ENCODE measurements at places on chromosomes 1 and 21.

DNA sequence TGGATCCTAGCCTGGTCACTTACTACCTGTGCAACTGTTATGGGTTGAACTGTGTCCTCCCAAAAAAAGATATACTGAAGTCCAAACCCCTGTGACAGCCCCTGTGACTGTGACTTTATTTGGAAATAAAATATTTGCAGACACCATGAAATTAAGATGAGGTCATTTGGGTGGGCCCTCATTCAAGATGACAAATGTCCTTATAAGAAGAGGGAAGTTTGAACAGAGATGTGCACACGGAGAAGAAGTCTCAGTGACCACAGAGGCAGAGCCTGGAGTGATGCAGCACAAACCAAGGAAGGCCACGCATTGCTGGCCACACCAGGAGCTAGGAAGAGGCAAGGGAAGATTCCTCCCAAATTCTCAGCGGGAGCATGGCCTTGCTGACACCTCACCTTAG, 249.7 kb upstream of the RUNX1 start:
- DNase-seq, result peak; percentile 6

DNA sequence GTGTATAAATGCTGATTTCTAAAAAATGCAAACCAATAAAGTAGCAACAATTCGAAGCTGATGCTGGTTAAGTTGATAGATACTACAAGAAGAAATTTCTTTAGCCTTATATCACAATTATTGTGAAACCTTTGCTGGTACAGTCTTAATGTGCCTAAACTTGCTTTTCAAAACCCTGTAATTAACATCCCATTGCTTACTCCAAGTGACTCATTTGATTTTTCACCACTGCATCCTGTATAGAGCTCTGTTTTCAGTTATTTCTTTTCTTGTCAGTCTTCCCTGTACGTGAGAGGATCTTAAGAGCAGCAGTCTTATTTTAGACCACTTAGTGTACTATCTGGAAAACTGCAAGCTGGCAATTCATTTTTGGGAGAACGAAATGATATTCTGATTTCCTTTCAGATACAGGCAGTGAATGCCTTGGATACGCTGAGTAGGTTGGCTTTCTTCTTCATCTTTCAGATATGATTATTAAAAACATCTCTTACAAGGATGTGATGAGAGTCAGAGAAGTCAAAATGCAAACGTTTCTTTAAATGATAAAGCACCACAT, 210.3 kb downstream of the KCTD3 start:
- DNase-seq, result no peak

DNA sequence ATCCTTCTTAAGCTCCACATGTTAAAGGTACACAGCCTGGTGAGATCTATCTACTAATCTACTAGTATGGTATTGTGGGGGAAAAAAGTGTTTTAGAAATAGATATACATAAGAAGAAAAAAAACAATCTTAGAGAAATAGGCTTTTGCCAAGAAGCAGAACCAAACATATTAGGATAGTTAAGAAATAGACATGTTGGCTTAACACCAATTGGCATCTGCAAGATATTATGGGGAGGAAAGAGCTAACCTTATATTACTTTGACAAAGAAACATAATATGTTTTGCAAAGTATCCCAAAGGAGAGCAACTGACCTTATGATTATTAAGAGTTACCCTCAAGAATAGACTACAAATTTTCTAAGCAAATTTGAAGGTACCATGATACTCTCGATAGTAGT, 202.9 kb downstream of the BRINP3 start:
- DNase-seq, result no peak

DNA sequence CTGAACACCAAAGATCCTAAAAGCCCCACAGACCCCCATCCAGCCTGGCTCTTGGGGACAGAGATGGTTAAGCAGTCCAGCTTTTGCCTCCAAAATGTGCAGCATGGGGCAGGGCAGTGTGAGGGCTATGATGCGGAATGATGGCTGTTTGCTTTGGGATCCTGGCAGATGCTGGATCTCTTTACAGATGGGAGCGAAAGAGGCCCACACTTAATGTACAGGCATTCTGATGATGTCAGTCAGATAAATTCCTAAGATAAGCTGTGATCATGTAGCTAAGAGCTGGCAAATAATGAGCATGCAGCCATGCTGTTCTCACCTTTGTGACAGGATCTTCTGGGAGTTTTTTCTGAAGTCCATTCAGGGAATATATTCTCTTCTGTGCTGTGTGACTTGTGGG, 17.6 kb upstream of the KCNQ4 start:
- DNase-seq, result no peak

GRCh38 chr1:10189659-10190058, 20.7 kb upstream of the KIF1B start:
- no peak for DNase-seq

DNA sequence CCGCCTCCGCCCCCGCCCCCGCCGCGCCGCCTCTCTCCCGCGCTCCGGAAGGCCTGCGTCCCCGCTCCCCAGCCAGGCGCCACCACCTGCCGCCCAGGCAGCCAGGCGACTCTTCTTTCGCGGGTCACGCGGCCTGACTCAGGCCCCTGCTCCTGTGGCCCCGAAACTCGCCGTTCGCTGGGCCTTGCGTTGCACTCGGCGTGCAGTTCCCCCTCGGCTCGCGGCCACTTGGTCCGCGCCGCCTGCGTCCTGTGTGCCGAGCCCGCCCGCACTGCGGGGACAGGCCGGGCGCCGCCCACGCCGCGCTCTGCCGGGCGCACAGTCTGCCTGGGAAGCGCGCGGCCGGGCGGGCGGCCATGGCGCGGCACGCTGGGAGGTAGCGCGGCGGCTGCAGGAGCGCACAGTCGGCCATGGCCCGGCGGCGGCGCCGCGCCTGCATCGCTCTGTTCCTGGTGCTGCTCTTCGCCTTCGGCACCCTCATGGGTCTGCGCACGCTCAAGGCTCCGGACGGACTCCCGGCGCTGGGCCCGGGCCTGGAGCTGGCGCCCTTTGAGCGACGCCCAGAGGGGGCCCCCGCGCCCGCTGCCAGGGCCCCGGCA, at the start of gene MANEAL:
MANEAL (plus strand) TSS at position 75 of the 599 bp plus-strand sequence; CDS start at position 411, 336 bp downstream.
- peak; percentile 60 for DNase-seq

DNA sequence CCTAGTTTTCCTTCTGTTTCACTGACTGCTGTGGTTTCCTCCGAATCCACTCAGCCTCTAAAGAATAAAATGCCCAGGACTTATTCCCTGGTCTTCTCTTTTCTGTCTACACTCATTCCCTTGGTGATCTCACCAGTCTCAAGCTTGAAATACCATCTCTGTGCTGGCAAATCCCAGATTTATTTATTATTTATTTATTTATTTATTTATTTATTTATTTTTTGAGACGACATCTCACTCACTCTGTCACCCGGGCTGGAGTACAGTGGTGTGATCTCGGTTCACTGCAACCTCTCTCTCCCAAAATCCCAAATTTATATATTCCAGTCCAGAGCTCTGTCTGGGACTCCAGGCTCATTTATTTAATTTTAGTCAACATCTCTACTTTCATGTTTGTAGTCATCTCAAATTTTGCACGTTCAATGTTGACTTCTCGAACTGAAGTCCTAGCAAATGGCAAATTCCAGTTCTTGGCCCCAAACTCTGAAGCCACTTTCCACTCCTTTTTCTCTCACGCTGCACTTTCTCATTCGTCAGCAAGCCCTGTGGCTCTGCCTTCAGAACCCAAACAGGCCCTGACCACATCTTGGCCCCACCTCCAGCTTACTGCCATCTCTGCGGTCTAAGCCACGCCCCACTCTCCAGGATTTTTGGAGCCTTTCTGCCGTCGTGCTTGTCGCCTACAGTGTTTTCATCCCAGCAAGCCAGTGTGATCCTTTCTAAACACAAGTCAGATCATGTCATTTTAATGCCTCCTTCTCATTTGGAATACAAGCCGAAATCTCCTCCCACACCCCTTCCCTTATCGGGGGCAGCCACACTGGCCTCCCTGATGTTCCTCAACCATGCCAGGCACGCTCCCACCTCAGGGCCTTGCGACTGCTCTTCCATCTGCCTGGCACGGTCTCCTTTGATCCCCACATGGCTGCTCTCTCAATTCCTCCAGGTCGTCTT, 14.2 kb upstream of the TENT5B start:
- no peak for DNase-seq

DNA sequence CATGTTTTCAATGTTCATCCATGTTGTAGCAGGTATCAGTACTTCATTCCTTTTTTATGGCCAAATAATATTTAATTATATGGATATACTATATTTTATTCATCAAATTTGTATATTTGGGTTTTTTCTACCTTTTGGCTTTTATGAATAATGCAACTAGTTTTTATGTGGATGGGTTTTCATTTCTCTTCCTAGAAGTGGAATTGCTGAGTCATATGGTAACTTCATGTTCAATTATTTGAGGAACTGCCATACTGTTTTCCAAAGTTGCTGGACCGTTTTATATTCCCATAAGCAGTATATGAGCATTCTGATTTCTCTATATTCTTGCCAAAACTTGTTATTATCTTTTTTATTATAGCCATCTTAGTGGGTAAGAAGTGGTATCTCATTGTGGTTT, 16.0 kb downstream of the CFAP57 start:
- DNase-seq, result no peak

GRCh38 chr1:22808676-22809483, 98.2 kb downstream of the EPHB2 start:
- DNase-seq, result no peak

DNA sequence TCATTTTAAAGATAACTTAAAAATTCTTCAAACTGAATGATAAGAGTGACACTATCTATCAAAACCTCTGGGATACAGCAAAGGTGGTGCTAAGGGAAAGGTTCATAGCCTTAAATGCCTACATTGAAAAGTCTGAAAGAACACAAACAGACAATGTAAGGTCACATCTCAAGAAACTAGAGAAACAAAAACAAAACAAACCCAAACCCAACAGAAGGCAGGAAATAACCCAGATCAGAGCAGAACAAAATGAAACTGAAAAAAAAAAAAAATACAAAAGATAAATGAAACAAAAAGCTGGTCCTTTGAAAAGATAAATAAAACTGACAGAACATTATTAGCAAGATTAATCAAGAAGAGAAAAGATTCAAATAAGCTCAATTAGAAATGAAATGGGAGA, 6.8 kb downstream of the ODF2L start:
- no peak for DNase-seq

- no peak for DNase-seq
These were observed 22.9 kb downstream of the PTPRU start for GRCh38 chr1:29258976-29259801.

DNA sequence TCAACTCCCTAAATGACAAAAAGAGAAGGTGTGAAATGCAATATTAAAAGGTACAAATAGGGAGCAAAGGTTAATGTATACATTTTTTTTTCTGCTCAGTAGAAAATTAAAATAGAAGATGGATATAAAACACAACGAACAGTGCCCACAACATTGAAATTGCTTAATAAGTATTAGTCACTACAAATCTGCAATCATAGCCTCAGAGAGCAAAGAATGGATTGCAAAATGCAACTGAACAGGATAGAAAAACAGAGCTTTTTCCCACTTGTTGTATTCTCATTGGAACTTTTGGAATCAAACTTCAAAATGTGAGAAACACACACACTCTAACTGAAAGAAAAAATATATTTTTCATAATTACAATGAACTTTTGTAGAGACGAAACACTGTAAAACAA, 552.2 kb upstream of the NCAM2 start:
- no peak for DNase-seq

- DNase-seq, result no peak
These were observed 317.6 kb upstream of the KAZN start for GRCh38 chr1:14280909-14281308.

- peak; percentile 33 for DNase-seq
These were observed 29.9 kb upstream of the SAMD13 start for GRCh38 chr1:84271441-84272151.

DNA sequence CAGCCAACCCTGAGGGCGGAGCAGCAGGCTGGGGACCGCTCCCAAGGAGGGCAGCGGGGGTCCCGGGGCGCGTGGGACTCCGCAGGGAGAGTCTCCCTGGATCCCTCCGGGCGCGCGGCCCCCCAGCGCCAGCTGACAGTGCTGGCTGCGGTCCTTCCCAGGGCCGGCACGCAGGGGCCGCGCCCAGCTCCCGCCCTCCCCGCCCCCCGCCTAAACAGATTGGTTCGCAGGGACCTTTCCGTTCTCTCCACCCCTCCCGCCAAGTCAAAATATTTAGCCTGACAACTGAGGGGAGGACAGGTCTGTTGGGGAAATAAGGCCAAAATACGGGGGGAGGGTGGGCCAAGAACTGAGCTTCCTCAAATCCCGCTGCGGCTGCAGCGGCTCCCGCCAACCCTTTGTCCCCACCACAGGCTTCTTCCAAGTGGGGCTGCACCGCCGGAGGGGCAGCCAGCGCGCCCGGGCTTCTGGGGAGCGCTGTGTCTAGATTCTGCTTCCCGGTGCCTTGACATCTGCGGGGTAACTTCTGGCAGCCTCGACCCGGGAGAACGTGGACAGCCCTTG, at the start of gene INSRR:
INSRR (minus strand) TSS at position 159 of the 564 bp plus-strand sequence. CDS start 496 bp downstream, outside the sequence.
- no peak for DNase-seq

GRCh38 chr1:46188295-46189030, 9.8 kb downstream of the POMGNT1 start:
- DNase-seq, result no peak

GRCh38 chr1:149979972-149980540, 30.5 kb downstream of the OTUD7B start:
- DNase-seq, result no peak

DNA sequence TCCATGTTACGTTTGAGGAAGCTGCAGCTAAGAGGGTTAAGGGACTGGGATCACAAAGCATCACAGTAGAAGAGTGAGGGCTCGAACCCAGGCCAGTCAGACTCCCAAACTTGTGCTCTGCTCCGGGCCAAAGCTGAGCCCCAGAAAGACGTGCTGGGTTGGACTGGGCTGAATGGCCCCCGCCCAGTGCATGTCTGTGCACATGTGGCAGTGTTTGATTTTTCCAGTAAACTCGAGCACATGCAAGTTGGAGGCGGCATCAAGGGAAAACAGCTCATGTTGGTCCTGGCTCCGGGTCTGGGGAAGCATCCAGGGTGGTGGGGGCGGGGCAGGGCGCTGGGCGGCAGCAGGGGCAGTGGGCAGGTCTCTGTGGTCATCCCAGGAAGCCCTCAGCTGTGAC, 39.8 kb upstream of the WNT4 start:
- no peak for DNase-seq

DNA sequence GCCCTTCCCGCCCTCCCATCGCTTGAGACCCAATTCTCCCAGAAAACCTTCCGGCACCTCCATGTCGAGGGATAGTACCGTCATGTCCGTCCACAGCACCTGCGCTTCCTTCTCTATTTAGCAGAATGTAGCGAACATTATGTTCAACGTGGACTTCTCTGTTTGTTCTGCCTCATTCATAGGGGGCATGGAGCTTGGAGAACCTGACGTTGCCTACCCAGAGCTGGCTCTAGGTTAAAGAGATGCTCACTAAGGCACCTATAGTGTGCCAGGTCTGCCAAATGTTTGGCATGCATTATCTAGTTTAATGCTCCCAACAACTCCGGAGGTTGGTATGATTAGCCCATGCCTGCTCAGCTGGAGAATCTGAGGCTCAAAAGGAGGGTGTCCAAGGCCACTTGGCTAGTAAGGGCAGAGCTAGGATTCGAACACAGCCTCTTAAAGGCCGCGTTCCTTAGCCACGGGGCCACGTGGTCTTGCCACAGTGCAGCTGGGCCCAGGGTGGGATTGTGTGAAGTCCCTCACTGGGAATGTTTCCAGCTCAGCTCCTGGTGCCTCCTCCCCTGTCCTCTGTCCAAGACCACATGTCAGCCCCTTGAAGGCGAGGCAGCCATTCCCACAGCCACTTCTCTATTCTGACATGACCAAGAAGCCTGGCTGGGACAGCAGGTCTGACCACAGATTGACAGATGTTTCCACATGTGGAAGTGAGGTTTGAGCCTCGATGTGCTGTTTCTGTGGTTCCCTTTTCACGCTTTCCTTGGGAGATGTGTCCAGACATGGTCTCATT, 57.8 kb downstream of the RUNX3 start:
- no peak for DNase-seq
